DND-41 (cell line): ENCODE measurements at places on chromosomes 16 and 17.

- DNase-seq = no peak
These were observed 666.2 kb downstream of the TOX3 start for GRCh38 chr16:51880776-51881175.

DNA sequence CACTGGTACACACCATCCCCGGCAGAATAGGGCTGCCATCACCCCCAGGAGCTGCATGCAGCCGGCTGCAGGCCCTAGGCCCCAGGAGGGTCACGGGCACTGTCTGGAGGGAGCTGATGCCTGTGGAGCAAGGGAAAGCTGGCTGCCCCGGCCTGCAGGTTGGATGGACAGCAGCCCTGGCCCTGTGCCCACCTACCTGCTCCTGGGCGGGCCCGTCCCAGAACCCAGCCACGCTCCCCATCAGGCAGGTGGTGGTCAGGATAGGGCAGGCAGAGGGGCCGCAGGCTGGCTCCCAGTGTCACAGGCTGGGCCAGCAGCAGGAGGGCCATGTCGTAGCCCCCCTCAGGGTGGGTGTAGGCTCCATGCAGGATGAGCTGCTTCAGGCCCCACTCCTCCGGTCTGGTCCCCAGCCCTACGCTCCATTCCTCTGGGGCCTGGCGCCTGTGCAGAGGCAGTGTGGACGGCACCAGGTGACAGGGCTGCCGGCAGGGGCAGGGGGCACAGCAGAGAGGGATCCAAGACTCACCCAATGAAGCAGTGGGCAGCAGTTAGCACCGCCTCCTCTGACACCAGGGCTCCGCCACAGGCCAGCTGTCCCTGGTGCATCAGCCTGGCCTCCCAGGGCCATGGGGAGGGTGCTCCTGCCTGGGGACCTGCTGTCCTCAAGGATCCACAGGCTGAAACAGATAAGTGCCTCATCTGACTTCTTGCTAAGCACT lies 4.0 kb downstream of the PRSS53 start:
- DNase-seq = no peak

GRCh38 chr16:66006485-66006884 lies 360.0 kb upstream of the CDH5 start:
- DNase-seq = no peak

DNA sequence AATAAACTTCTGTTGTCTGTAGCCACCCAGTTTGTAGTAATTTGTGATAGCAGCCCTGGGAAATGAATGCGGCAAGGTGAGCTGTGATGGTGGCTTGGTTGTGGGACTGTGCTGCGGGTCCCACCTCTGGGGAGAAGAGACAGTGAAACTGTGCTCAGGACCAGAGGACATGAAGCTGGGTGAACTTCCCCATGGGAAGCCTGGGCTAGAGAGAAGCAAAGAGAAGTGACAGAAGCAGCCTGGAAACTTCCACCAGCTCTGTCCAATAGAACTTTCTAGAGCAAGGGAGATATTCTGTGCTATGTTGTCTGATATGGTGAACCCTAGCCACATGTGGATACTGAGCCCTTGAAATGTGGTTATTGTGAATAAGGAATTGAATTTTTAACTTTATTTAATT lies 51.5 kb upstream of the EMP2 start:
- DNase-seq = no peak

- DNase-seq = no peak
These were observed 33.2 kb downstream of the WNT9B start for GRCh38 chr17:46884552-46884951.

GRCh38 chr17:20961586-20961985 lies 81.2 kb downstream of the USP22 start:
- no peak for DNase-seq

GRCh38 chr16:80511824-80512592 lies 28.8 kb upstream of the DYNLRB2 start:
- DNase-seq = no peak

DNA sequence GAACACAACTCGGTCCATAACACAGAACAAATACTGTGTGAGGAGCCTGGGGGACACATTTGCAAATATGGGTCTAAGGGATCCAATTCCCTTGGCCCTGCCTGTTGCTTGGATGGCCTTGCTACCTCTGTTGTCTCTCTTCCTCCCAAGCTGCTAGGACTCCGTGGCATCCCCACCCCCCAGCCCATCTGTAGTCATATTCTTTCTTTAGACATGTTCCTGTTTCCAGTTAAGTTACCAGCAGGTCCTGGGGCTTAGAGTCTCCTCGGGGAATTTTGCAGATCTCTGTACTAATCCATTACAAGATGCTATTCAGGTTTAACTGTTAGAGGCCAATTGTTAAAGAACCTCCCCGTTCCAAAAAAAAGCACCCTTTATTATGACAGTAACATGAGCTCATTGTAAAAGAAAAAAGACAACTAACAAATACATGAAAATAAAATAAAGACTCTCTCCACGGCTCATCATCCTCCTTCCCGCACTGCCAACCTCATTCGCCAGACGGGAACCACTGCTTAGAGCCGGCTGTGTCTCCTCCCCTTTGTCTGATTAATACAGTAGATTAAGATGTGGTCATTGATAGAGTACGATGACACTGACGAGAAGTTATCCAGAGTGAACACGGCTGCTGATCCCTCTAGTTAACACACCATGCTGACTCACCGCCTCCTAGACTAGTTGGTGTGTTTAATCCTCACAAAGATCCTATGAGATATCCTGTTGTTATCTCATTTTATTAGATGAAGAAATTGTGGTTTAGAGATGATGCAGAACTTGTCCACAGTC lies 22.2 kb downstream of the HS3ST4 start:
- DNase-seq = no peak

DNA sequence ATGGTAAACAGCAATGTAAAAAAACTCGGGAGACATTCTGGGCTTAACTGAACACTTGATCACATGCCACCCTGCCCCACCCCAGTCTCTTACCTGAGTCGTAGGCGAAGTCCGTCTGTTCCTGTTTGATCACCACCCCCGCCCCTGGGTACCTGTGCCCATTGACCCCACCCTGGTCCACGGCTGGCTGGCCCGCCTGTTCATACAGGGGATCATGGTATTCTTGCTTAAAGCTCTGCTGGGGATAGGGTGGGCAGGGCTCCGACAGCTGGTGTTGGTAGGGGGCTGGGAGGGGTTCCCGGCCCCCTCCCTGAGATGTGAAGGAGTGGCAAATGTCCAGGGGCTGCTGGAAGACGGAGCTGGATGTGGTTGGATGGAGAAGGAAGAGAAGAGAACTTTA lies 13.6 kb downstream of the ETV4 start:
- DNase-seq = no peak

DNA sequence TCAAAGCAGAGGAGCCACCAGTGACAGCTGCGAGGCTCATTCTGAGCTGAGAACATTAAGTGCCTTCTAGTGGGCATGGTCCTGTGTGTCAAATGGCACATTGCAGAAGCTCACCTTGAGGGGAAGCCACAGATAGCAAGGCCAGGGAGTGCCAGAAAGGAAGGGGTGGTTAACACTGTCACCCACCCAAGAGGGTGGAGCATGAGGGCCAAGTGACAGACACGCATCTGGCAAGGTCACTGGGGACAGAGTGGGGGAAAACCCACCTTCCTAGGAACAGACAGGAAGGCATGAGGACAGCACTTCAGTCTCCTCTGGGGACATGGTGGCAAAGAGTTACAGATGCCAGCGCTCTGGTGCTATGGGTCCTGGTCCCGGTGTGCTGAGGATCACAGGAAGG lies 22.1 kb downstream of the NUBP1 start:
- no peak for DNase-seq

- peak; percentile 40 for DNase-seq
These were observed 82.1 kb downstream of the MSI2 start for GRCh38 chr17:57338257-57338914.

GRCh38 chr17:70961341-70961740 lies 792.0 kb downstream of the KCNJ2 start:
- DNase-seq = no peak

GRCh38 chr16:54657058-54657708 lies 273.5 kb upstream of the IRX5 start:
- DNase-seq = no peak

- DNase-seq = no peak
These were observed 37.2 kb downstream of the CDK5R1 start for GRCh38 chr17:32523827-32524552.

DNA sequence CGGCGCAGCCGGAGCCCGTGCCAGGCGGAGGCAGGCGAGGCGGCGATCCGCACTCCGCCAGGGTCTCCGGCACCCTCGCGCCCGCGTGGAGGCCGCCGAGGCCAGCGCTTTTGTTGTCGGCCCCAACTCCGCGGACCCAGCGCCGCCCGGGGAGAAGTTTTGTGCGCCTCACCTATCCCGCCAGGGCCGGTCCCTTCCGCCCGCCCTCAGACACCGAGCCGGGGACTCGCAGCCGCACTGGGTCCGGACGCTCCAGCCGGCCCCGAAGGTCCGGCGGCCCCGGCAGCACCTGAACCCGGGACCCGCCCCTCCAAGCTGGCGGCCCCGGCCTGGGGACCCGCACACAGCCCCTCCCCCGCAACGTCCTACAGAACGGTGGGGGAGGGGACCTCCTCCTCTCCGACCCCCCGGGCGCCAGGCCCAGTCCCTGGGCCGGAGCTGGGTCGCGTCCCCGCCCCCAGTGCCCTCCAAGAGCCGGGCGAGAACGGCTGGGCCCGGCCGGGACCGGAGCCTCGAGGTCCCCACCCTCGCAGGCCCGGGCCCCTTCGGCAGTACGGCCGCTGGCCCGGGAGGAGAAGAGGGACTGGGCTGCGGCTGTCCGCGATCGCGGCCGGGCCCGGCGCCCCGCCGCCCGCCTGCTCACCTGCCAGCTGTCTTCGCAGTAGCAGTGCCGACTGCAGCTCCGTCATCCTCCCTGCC lies 698 bp downstream of the UBE2G1 start:
- DNase-seq = peak; percentile 51

GRCh38 chr16:19776565-19776964 lies 58.5 kb downstream of the IQCK start:
- no peak for DNase-seq

DNA sequence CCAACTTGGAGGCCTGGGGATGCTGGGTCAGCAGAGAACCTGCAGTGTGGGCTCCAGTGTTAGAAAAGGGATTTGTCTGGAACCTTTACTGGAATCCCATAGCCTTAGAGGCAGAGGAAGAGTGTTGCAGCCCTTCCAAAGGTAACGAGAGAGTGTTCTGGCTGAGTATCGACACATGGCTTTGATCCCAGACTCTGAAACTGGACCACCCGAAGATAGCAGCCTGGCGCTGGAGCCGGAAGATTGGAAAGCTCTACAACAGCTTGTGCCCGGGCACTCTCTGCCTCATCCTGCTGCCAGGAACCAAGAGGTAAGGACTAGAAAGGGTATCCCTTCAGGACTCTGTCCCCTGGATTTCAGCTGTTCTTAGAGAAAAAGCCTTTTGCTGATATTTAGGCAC lies 39.7 kb downstream of the REXO5 start:
- no peak for DNase-seq

GRCh38 chr17:77593081-77593480 lies 365.4 kb upstream of the TNRC6C start:
- no peak for DNase-seq

DNA sequence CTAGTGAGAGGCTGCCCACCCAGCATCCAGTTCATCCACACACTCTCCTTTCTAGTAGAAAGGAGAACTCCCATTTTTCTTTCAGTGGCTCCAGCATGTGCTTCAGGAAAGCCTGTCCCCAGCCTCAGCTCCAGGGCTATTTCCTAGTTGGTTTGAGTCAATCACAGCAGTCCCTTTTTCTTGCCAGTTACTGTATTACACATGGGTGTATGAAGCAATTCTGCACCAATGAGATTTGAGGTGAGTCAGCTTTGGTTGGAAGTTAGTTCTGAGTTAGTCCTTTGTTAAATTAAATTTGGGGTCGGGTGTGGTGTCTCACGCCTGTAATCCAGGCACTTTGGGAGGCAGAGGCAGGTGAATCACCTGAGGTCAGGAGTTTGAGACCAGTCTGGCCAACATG lies 24.8 kb downstream of the RAD51D start:
- no peak for DNase-seq

GRCh38 chr17:77285594-77286390 lies 145.0 kb downstream of the SEC14L1 start:
- no peak for DNase-seq

DNA sequence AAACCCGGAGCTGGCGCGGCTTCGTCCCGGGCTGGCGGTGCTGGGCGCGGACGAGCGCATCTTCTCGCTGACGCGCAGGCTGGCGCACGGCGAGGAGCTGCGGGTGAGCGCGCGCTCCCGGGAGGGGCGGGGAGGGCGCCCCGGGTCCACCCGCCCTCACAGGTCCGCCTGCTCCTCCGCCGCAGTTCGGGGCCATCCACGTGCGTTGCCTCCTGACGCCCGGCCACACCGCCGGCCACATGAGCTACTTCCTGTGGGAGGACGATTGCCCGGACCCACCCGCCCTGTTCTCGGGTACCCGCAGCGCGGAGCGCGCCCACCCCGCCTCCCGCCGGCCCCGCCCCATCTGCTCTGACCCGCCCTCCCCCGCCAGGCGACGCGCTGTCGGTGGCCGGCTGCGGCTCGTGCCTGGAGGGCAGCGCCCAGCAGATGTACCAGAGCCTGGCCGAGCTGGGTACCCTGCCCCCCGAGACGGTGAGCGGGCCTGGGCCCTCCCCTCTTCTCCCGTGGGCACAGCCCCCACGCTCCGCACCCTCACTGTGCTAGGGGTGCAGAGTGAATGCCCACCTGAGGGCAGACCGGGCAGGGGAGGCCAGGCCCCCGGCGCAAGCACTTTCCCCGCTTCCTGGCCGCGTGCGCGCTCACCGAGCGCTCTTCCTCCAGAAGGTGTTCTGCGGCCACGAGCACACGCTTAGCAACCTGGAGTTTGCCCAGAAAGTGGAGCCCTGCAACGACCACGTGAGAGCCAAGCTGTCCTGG lies 1.4 kb downstream of the HAGHL start:
- no peak for DNase-seq

GRCh38 chr17:2954898-2955445 lies 108.4 kb downstream of the OR1D5 start:
- no peak for DNase-seq

DNA sequence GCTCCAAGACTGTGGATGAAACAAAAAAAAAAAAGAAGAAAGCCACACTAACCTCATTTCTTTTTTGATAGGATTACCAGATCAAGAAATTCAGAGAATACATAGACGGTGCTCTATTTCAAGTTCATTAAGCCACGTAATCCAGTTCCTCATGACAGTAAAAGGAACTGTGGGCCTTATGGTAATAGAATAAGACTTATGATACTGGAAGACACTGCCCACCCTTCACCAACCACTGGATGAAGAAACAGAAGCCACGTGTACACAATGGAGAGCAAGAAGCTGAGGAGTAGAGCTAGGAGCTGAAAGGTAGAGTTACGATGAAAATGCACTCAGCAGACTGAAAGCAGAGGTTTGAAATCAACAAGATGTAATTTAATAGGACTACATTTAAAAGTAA lies 11.2 kb downstream of the NCBP3 start:
- DNase-seq = no peak
